ENCODE measurements at places on chromosomes 2 and 18.

GRCh38 chr2:195769975-195770374, 112.9 kb downstream of the SLC39A10 start:
- DNase-seq: no peak

- no peak for DNase-seq
These were observed 148.2 kb downstream of the PHLPP1 start for GRCh38 chr18:62863579-62864001.

GRCh38 chr2:72112981-72113846, 34.4 kb downstream of the CYP26B1 start:
- DNase-seq: no peak

- DNase-seq: peak; percentile 52
These were observed 820.5 kb upstream of the POU3F3 start for GRCh38 chr2:104033399-104033798.

- no peak for DNase-seq
These were observed 12.8 kb downstream of the METTL8 start for GRCh38 chr2:171420728-171421563.

DNA sequence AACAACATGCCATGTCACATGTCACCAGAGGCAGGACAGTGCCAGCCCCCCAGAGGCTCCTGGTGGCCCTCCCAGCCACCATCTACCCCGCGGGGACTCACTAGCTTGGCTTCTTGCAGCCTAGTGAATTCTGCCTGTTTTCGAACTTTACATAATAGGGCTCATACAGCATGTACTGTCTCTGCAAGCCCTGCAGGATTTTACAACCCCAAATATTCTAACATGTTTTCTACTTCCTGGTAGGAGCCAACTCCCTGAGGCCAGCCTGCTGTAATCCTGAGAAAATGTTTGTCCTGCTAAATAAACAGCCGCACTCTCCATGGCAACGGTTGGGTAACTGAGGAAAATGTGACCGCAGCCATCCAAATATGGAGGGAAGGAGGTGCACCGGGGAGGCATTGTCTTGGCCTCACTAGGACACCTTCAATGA, 2.7 kb downstream of the PER2 start:
- DNase-seq: peak; percentile 44

- no peak for DNase-seq
These were observed 759.4 kb downstream of the CBLN2 start for GRCh38 chr18:71784777-71785176.

- no peak for DNase-seq
These were observed 424.6 kb upstream of the VRK2 start for GRCh38 chr2:57622009-57622408.

DNA sequence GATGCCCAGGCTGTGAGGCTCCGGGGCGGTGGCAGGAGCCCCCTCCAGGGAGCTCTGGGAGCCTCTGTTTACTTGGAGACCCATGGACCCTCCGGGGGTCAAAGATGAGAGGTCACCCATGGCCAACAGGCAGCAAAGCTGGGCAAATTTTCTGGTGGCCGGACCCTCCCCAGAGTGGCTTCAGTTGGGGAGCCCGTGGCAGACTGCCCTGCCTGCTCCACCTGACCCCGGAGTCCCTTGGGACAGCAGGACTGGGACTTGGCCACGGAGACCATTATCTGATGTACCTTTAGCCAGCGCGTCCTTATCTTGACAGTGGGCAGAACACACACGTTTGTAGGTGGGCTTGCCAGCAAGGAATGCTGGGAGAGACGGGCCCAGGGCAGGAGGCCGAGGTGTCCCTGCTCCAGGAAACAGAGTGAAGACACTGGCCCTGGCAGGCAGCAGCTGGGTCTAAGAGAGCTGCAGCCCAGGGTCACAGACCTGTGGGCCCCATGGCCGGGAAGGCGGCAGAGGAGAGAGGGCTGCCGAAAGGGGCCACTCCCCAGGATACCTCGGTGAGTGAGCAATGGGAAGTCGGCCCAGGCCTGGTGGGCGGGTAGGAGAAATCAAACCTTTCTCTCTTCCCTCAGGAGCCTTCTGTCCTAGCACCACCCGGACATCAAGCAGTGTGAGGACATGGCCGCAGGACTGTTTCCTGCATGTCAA, at the start of the genes ABCG5 and ABCG8:
Gene ABCG5, minus strand, starts transcription at position 280 of the 708 bp plus-strand sequence. Its CDS starts 160 bp downstream, at position 120.
Gene ABCG8, plus strand, starts transcription at position 412 of the 708 bp plus-strand sequence. Its CDS starts 83 bp downstream, at position 495.
- DNase-seq: no peak

DNA sequence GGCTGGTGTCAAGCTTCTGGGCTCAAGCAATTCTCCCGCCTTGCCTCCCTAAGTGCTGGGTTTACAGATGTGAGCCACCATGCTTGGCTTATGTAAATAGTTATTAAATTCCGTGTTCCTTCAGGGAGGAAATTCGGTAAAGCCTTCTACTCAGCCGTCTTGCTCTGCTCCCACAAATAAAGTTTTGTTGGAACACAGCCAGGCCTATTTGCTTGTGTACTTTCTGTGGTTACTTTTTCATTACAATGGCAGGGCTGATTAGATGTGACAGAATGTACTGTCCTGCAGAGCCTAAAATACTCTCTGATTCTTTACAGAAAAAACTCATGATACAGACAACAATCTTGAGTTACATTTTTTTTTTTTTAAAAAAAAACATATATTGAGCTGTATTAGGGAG, 68.8 kb upstream of the TACR1 start:
- no peak for DNase-seq

DNA sequence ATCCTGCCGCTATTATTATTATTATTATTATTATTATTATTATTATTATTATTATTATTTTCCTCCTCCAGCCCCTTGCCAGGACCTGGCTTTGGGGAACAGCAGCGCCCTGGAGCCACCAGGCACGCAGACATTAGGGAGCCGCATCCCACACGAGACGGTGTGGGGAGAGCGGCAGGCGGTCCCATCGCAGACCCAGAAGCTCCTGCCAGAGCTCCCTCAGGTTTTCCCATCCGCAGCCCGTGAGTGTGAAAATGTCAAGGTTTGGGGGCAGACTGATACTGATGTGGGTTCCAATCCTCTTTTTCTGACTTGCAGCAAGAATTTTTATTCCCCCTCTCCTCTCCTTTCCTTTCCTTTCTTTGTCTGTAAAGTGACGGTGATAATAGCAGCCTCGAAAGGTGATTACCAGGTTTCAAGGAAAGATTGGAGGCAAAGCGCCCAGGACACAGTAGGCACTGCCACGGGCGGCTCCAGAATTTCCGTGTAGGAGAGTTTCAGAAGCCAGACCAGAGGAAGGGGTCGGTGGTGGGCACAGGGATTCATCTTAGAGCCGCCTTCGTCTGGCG, 816 bp downstream of the SCTR start:
- no peak for DNase-seq

GRCh38 chr18:48446582-48447225, 37.5 kb upstream of the ZBTB7C start:
- peak; percentile 75 for DNase-seq

DNA sequence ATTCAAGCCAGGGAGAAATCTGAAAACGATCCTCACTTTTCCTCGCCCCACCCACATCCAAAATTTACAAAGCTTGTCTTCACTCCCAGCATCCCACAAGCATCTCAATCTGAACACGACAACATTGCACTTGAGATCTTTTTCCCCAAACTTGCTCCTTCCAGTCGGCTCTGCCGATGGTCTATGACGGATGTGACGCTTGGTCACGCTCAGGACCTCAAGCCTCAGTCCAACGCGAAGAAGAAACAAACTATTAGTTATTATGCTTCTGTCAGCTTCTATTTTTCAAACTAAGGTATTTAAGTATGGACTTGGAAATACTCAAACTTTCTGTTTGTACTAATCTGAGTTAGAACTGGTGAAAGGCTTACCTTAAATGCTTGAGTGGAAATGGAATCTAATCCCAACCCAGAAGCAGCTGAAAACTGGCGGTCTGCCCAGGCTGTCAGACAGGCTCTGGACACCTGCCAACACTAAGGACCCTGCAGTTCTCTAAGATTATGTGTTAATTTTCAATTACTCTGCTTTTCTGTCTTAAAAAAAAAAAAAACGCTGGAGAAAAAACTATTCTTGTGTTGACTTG, 132.1 kb upstream of the DNMT3A start:
- peak; percentile 64 for DNase-seq

GRCh38 chr2:85812094-85812735, 58.4 kb downstream of the ATOH8 start:
- no peak for DNase-seq

- DNase-seq: no peak
These were observed 151.9 kb upstream of the RND3 start for GRCh38 chr2:150639383-150639782.

- no peak for DNase-seq
These were observed 222.6 kb downstream of the MREG start for GRCh38 chr2:215790523-215791421.

DNA sequence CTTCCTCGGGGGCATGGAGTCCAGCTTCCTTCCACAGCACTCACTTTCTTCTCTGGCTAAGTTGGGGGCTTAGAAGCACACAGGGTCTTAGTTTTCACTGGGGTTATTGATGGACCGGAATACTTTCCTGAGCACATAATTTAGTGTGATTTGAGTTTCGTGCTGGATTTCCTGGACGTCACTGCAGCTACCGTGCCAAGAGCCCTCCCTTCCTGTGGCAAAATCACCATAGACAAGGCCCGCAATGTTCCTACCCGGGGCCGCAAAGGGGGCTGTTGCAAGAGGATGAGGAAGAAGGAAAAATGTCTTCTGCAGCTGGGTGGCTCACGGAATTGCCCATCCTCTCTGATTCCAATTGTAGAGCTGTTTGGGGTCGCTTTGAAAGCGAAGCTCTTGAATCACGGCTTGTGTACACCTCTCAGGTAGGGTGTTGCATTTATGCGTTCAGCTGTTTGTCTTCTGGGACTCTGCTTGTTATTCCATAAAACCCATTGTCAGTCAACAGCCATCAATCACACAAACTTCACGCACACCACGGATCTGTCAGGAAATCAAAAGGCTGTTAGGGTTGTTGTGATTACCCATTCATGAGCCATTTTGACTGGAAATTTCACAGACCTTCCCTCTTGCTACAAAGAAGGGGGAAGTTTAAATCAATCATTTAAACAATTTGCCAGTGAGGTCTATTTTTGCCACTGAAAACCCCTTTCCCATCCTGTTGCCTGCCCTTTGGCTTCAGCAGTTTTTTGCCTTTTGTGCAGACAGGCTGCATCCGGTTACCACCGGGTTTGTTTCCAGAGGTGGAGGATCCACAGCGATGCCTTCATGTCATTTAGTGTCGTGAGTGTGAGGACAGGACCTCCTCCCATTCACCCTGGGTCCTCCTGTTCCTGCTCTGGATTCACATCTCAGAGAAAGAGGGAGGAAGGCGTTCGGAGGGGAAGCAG, 36.0 kb downstream of the SMIM21 start:
- DNase-seq: no peak

DNA sequence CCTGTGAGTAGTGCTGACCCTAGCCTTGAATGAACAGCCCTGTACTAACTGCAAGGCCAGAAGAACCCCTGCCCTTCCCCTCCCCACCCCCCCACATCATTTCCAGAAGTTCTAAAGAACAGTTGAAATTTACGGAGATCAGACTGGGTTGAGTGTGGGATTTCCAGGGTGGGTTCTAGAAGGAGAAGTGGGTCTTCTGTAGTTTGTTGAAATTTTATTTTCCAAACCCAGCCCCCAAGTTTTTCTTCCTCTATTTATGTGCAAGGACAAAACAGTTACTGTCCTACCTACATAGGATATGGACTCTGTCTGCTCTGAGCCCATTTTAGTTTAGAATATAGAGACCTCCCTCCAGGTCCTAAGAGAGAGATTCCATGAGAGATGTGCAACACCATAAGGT, 26.3 kb upstream of the CASP10 start:
- no peak for DNase-seq

GRCh38 chr2:148300544-148300943, 279.7 kb downstream of the MBD5 start:
- no peak for DNase-seq

- no peak for DNase-seq
These were observed 38.3 kb upstream of the ATP6V1B1 start for GRCh38 chr2:70897203-70897976.

DNA sequence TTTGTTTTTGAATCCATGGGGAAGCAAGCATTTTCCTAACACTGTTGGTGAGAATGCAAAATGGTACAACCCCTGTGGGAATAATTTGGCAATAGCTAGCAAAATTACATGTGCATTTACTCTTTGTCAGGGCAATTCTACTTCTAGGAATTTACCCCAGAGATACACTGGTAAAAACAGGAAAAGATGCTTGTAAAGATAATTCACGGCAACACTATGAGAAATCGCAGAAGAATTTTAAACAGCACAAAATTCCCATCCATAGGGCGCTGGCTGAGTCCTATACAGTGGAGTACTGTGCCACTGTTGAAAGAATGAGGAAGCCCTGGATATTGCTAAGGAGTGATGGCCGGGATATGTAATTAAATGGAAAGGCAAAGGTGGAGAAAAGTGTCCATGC, 75.8 kb downstream of the DGKD start:
- no peak for DNase-seq

DNA sequence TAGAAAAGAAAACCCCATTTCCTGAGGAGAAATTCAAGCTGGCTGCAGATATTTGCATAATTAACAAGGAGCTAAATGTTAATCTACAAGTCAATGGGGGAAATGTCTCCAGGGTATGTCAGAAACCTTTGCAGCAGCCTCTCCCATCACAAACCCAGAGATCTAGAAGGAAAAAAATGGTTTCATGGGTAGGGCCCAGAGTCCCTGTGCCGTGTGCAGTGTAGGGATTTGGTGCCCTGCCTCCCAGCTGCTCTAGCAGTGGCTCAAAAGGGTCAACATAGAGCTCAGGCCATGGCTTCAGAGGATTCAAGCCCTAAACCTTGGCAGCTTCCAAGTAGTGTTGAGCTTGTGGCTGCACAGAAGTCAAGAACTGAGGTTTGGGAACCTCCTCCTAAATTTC, 290.2 kb upstream of the TMEFF2 start:
- no peak for DNase-seq

DNA sequence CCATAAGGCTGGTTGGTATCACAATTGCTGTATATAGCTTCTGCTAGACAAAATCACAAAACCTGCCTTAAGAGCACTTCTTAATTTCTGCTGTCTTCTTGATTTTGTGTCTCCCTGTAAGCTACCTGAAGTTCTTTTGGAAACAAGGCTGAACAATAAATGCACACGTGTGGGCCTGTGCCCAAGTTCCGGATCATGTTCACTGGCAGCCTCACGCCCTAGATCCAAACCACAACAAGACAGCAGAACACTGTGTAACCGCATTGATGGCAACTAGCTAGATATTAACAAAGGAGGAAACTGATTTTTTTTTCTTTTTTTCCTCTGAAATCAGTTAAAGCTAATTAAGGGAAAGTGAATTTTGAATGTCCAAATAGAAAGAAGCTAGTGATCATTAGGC, 81.5 kb upstream of the LYPD6B start:
- DNase-seq: no peak

DNA sequence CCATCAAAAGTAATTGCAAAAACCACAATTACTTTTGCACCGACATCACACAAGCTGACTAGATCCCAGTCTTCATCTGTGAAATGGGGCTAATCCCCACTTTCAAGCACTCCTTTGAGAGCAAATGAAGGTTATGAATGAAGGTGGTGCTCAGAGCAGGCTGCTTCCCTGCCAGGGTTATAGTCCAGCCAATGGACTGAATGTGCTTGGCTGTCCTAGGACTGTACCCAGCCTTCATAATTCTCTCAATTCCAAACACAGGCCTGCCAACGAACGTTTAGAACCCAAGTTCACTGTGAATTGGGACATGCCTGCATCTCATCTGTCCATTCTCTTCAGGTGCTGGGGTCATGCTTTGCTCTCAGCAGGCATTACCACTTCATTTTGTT, 27.8 kb upstream of the ICOS start:
- no peak for DNase-seq

Data from NCI-H510A treated with DMSO at 0.1 percent for 48 hours (cell line).